ENCODE measurements at places on chromosomes 11 and 22.
A peak's percentile ranks its signal among the peaks of the same experiment; 100 is the strongest.

GRCh38 chr11:75562836-75563484 is 907 bp downstream of the SERPINH1 start:
- no peak for DNase-seq

- no peak for DNase-seq
Observed at GRCh38 chr11:37409124-37409523, 811.1 kb upstream of the RAG2 start.

DNA sequence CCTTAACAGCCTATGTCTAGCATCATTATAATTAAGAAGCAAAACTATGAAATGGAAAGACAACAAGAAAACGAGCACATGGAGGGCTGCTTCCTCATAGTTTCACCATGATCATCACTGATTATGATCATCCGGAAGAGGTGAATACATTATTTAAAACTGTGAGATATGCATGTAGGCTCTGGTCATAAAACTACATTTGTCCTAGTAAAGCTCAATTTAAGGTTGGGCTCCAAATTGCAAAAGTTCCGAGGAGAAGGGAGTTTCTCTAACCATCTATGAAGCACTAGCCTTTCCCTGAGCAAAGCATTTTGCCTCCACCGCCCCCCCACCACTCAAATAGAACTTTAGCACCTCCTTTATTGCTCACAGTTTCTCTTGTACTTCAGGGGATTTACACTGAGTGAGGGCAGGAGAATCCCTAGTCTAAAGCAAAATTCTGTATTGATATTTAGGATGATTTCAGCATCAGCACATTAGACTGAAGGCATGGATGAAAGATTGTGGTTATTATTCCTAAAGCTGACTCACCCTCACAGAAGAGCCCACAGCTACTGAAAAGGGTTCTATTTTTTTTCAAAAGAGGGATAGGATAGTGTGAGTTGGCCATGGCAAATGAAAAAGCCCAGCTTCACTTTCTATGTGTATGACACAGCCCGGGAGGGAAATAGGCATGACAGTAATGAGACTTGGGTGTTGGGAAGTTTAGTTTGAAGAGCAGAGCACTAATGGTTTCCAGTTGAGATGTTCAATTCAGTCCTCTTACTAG is 203.4 kb downstream of the CADM1 start:
- DNase-seq: no peak

GRCh38 chr11:34846467-34846866 is 69.7 kb downstream of the APIP start:
- DNase-seq: no peak

DNA sequence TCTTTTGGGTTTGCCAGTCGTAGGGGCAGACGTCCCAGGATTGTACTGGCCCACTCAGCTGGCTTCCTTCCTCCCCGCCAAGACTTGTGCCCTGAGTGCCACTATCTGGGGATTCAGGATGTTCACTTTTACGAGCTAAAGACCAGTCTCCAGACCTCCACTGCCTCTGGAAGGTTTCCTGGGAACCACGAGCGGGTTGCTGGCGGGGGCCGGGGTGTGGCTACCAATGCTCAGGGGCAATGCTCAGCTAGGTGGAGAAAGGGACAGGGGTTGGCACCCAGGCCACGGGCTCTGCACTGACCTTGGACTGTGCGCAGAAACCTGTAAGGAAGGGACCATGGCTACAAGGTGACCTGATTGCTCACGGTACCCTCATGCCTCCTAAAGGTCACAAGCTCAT is 2.2 kb downstream of the NEFH start:
- DNase-seq: no peak

DNA sequence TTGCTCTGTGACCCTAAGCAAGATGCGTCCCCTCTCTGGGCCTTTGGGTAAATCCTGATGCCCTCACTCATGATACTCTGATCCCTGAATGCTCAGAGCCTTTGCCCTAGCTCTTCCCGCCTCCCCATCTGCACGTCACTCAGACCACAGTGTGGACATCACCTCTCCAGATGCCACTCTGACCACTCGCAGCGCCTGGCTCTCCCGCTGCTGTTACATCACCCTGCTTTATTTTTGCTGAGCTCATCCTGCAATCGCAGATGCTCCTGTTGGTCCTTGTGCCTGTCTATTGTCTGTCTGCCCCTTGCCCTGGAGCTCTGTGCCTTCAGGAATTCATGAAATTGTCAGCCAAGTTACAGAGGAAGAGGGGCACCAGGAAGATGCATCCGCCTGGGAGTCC is 5.5 kb downstream of the OSM start:
- no peak for DNase-seq

DNA sequence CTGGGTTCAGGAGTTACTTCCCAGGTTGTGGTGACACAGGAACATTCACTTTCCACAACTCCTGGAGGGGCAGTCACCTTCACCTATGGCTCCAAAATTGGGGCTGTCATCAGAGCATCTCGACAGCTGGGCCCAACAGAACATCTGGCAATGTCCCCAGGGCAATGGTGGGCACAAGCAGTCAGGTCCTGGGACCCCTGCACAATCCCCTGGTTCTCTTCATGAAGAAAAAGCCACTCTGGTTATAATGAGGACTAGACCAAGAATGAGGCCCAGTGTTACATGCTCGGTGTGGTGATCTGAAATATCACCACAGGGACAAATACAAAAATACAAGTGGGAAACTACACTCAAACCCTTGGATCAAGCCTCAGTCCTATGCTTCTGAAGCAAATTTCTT is 89.0 kb upstream of the VPREB1 start:
- DNase-seq: no peak

DNA sequence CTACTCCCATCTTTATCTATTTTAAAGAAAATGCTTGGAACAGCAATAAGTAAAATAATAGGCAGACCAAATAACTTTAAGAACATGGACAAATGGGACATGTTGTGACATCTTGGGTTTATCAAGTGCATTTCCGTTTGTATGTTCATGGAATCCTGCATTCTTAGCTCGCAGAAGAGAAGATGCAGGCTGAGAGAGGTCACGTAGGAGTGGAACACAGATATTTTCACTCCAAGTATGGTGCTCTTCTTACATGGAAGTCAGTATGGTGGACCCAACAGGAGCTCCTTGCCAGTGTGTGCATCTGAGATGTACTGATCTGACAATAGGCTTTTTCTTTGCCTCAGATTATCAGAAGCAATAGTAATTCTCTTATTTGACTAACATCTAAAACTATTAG is 1.7 kb downstream of the E2F8 start:
- DNase-seq: no peak

DNA sequence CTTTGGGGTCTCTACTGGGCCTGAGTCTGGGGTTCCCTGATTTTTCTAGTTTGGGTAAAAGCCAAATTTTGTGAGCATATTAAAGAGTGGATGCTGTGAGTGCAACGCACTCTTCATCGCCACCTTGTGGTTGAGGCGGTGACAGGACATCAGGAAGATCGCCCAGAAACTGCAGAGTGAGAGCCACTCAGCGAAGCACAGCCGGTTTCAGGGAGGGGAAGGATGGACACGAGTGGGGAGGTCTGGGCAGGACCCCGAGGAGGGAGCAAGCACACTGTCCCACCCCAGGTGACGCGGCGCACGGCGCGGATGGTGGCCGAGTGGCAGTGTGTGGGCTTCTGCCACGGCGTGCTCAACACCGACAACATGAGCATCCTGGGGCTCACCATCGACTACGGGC is 9.1 kb downstream of the SELENOO start:
- DNase-seq: peak; percentile 45

- DNase-seq: no peak
Observed at GRCh38 chr11:77734890-77735289, 85.6 kb downstream of the RSF1 start.

DNA sequence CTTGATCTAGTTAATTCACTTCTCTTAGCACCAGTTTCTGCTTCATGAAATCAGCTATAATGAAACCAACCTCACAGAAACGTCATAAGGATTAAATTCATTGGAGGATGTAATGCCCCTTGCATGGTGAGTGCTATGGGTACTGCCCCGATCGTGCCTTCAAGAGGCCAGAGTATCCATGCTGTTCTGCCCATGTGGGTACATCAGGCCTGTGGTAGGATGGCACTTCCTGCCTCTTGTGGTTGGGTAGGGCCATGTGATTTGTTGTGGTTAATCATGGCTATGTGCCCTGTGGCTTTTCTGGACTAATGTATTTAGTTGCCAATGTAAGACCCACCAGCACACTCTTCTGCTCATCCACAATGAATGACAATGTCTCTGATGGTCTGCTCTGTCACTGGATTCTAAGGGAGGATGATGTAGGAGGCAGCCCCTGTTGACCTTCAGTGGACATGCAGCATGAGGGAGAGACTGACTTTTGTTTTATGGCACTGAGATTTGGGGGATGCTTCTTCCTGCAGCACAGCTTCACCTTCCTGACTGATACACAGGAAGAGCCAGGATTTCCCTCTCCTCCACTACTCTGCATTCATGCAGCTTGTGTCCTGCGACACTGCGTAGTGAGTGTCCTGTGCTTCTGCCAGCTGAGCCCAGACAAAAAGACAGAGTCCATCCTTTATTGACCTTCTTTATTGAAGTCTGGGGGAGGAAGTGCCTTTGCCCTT is 66.2 kb downstream of the DHCR7 start:
- DNase-seq: no peak

GRCh38 chr11:9574622-9575259 is 1.3 kb downstream of the WEE1 start:
- DNase-seq: peak; percentile 2

GRCh38 chr11:74773476-74773875 is 24.8 kb downstream of the RNF169 start:
- DNase-seq: no peak

DNA sequence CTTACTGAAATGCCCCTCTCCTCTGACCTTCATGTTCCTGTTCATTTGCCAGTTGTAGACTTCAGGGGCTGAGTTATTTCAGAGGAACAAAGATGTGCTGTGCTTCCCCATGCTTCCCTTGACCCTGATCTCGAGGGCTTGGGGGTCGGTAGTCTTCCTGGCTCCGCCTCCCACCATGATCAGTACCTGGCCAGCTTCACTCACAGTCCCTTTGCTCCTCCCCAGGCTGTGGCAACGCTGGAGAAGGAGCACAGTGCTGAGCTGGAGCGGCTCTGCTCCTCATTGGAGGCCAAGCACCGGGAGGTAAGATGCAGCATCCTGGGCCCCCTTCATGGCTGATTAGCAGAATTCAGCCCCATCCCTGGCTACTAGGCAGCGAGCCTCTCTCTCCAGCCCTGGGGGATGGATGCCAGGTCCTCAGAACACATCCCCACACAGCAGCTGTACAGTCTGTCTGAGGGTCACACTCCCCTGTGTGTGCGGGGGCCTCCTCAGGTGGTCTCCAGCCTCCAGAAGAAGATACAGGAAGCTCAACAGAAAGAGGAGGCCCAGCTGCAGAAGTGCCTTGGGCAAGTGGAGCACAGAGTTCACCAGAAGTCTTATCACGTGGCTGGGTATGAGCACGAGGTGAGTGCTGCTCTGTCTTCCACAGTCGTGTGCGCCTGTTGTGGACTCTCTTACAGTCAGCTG is 64.5 kb downstream of the CEP164 start:
- no peak for DNase-seq

DNA sequence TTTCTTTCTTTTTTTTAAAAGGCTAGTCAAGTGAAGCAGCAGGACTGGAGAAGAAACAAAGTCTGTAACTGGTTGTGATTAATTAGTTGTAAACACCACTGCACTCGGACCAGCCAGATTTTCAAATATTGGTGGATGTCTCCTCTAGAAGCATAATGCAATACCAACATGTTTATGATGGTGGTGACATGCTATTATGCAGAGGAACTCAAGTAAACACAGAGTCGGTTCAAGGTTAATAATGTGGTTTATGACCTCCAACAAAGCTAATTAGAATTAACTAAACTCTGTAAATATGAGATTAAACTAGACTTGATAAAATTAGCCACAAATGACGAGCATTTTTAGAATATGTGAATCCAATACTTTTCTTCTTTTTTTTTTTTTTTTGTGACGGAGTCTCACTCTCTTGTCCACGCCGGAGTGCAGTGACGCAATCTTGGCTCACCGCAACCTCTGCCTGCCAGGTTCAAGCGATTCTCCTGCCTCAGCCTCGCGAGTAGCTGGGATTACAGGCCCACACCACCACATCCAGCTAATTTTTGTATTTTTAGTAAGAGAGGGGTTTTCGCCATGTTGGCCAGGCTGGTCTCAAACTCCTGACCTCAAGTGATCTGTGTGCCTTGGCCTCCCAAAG is 11.8 kb upstream of the AGBL2 start:
- DNase-seq: no peak

- no peak for DNase-seq
Observed at GRCh38 chr11:122229078-122229477, 113.1 kb upstream of the BLID start.

DNA sequence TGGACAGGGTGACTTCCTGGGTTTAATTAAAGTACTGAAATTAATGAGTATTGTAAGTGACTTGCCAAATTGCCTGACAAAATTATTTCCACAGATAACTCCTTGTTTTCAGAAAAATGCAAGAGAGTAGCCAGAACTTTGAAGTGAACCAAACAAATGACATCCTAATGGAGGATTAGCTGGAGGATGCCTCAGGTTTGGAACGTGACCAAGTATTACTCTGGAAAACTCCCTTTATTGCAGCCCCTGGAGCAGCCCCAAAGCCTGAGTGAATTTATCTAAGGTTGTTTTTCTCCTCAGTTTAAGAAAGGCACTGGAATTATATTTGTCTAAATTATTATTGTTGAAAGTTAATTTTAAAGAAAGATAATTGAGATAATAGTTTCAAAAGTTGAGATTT is 343.6 kb upstream of the MTNR1B start:
- no peak for DNase-seq

DNA sequence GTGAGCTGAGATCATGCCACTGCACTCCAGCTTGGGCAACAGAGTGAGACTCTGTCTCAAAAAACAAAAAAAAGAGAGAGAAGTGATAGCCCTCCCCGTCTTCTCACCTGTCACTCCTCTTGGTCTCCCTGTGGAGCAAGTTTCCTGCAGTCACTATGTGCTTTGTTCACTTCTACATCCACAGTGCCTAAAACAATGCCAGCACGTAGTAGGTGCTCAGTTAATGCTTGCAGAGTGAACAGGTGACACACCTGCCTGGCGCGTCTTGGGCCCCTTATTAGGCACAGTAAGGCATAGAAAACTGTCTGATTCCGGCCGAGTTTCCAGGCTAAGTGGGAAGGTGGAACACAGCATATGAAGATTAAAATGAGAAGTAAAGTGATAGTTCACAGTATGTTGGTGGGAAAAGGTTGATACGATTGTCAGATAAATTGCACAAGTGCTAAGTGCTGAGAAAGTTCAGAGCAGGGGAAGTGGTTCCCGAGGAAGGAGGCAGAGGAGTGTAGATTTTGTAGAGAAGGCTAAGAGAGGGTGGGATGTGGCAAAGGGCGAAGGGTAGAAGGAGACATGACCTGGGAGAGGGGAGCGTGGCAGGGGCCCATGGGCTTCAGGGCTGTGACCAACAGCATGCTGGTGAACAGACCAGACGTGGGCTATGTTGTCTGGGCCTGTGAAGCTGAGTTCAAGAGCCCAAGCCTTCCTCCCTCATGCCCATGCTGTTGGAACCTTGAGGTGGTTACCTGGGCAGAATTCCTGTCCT is 41.9 kb downstream of the BCR start:
- DNase-seq: no peak

DNA sequence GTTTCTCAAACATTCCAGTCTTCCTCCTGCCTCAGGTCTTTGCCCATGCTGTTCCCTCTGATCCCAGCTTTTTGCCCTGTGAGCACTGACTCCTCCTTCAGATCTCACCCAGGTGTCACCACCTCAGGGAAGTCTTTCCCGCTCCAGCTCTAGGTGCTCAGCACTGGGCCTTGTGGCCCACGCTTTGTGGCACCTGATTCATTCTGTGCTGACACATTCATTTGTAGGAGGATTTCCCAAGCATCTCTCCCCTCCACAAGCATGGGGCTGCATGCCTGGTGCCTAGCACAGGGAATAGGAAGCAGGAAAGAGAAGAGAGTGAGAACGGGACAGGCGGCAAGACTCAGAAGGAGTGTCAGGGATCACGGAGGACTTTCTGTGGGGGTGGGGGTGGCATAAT is 17.6 kb downstream of the MPPED1 start:
- no peak for DNase-seq

GRCh38 chr22:37196539-37197450 is 8.7 kb upstream of the C1QTNF6 start:
- DNase-seq: no peak
